ENCODE measurements at places on chromosomes 16 and 17. TPM values are rescaled to one million over a fixed set of nuclear protein-coding genes. Genes with fewer than 3 reads are reported as not detected.

GRCh38 chr17:79520167-79521165, 90.4 kb downstream of the RBFOX3 start:
- DNase-seq, result no peak

- no peak for DNase-seq
Measured at GRCh38 chr16:49487746-49488145, 114.1 kb downstream of the C16orf78 start.

The SHCBP1 gene
- polyA plus RNA-seq, result 0.11 TPM

The RAB11FIP4 gene
- polyA plus RNA-seq, result 8.3 TPM

- no peak for DNase-seq
Measured at GRCh38 chr16:73383988-73384365, 336.0 kb upstream of the ZFHX3 start.
